DND-41 (cell line): ENCODE measurements at places on chromosomes 13 and 19.

- DNase-seq: no peak
These were observed 24.6 kb downstream of the CHST8 start for GRCh38 chr19:33646306-33646705.

GRCh38 chr19:51815043-51815442 lies 20.1 kb downstream of the FPR3 start:
- no peak for DNase-seq

GRCh38 chr19:51691584-51692428 lies 1.3 kb upstream of the SPACA6 start:
- DNase-seq: no peak

DNA sequence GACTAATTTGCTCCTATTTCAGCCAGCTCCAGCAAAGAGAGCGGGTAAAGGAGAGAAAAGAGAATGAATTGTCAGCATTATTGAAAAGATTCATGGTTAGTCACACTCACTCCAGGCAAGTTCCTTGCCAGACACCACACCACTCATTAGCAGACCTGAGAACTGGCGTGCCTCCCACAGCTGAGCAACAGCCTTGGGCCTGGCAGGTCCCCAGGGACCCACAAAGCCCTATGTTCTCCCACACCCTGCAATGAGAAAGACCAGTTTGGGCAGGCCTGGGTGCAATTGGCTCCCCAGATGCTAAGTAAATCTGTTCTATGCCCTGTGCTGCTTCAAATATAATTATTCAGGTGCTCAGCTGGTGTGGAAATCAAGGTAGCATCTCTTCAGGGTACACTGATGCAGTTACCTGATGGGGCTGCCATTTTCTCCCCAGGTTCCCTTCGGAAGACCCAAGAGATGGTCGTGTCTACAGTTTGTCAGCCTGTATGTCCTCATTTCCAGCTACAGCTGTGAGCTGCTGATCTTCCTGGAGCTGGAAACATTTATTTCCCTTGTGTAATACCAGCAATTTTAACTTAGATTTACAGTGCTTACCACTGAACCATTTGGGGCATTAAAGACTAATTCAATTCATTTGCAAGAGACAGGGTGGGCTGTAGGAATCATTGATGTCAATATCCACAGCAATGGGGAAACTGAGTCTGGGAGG lies 405.0 kb downstream of the COG6 start:
- no peak for DNase-seq

DNA sequence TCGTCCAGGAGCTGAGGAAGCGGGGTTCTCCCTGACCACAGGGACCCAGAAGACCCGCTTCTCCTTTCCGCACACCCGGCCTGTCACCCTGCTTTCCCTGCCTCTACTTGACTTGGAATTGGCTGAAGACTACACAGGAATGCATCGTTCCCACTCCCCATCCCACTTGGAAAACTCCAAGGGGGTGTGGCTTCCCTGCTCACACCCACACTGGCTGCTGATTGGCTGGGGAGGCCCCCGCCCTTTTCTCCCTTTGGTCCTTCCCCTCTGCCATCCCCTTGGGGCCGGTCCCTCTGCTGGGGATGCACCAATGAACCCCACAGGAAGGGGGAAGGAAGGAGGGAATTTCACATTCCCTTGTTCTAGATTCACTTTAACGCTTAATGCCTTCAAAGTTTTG lies 18.9 kb downstream of the VASP start:
- DNase-seq: peak; percentile 40

GRCh38 chr19:50844296-50844935 lies 10.3 kb upstream of the KLK3 start:
- no peak for DNase-seq

DNA sequence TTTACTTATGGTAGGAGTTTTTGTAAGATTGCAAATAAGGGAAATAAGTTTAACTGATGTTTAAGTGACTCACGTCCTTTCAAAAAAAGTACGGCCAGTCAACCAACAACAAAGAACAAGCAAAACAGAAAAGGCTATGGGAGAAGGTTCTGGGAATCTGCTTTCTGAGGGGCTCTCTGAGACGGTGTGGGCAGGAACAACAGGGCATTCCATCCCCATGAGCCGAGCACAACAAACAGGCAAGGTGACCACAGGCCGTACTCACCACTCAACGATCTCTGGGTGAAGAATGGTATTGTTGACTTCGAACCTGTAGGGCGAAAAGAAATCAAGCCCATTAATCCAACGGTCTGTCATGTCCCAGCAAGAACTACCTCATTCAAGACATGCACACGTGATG lies 43.8 kb downstream of the PEPD start:
- no peak for DNase-seq

DNA sequence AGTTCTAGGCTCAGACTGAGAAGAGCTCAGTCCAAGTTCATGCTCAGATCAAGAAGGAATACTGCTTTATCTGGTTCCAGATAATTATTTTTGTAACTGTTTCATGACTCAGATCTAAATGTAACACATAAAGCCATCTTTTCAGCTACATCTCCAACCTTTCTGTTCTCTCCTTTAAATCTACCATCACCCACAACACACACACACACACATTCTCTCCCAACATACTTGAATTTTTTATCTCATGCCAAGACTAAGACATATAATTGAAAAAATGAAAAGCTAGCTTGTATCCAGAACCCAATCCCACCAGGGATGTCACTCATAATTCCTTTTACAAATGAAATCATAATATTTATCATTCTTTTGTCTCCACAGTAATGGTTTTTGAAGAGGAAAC lies 7.6 kb downstream of the KATNAL1 start:
- DNase-seq: no peak

DNA sequence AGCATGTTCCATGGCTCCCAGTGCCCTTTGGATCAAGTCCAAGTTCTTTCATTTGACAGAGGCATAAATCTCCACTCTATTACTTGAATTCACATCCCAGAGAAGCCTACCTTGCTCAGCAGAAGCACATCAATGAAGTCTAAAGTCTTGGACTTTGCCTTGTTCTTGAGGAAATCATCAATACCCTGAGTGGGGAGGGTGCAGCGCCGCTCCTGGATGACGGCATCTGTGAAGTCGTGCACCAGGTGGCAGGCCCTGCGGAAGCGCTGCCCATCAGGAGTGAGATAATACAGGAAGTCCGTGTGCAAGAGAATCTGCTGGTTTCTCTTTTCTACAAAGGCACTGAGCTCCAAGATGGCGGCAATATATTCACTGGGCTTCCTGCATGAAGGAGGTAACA lies 10.6 kb downstream of the CYP4F11 start:
- DNase-seq: no peak

DNA sequence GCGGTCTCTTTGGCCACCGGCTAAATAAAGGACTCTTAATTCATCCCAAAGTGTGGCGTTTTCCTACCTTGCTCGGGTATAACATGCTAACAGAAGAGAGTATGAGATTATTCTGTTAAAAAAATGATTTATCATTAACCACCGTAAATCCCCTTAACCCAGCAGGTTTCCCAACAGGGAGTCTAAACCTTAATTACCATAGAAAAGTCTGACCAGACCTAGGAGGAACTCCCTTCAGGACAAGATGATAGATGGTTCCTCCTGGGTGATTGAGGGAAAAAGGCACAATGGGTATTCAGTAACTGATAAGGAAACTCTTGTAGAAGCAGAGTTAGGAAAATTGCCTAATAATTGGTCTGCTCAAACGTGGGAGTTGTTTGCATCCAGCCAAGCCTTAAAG lies 193.7 kb downstream of the ZNF737 start:
- DNase-seq: no peak

GRCh38 chr19:17671906-17672305 lies 16.2 kb downstream of the UNC13A start:
- DNase-seq: peak; percentile 41

- no peak for DNase-seq
These were observed 30.2 kb upstream of the TRPC4 start for GRCh38 chr13:37899753-37900152.

- DNase-seq: no peak
These were observed 597.9 kb upstream of the PCDH9 start for GRCh38 chr13:67827992-67828391.

- no peak for DNase-seq
These were observed 164.6 kb downstream of the KLF5 start for GRCh38 chr13:73223372-73223781.

- no peak for DNase-seq
These were observed 26.7 kb downstream of the CEACAM8 start for GRCh38 chr19:42568006-42568405.

GRCh38 chr13:25232937-25233515 lies 54.3 kb downstream of the MTMR6 start:
- DNase-seq: no peak

DNA sequence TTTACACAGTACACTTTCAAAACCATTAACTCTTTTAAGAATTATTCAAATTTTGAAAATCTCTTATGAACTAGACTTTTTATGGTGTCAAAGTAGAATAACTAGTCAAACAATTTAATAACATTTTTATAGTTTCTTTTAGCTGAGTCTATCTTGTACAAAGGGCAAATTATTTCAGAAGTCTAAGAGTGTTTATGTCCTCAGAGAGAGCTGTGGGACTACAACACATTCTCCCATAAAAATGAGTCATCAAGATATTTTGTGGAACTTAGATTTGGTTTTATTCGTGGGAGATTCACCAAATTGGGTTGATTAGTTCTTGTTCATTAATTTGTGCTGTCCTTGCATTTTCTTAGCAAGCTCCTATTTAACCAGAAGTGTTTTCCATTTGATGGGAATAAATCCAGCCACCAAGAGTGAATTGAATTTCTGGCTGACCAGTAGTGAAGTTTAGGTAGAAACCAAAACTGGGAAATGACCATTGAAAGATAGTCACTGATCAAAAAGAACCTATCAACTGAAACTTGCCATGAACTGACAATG lies 291.0 kb downstream of the DLEU7 start:
- no peak for DNase-seq

- DNase-seq: no peak
These were observed 16.1 kb downstream of the TTYH1 start for GRCh38 chr19:54431255-54431838.

- DNase-seq: no peak
These were observed 65.8 kb upstream of the SLITRK6 start for GRCh38 chr13:85864963-85865530.

DNA sequence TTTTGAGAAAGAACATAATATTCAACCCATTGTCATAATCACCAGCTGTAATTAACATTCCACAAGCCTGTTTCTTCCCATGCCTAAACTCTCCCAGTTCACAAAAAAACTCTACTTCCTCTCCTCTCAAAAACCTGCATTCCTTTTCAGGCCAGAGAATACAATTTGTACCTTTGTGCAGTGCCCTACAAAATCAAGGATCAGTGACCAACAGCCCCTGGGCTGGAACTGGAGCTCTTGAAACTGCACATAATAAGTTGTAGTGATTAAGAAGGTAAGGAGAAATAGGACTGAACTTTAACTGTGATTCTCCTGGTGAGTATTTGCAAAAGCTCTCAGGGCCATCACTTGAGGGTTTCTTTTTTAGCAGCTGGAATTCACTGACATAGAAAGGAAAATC lies 472.7 kb downstream of the RFC3 start:
- no peak for DNase-seq

GRCh38 chr19:50703915-50704796 lies 15.4 kb downstream of the SHANK1 start:
- DNase-seq: no peak

- DNase-seq: no peak
These were observed 507.9 kb downstream of the UQCRFS1 start for GRCh38 chr19:28705008-28705407.

GRCh38 chr13:92849381-92849780 lies 377.2 kb upstream of the GPC6 start:
- no peak for DNase-seq

- DNase-seq: peak; percentile 96
These were observed at the start of gene CA11 for GRCh38 chr19:48646001-48646721. TSS of gene CA11 (minus strand) at chr19:48646187. CDS start at chr19:48645632, 555 bp downstream.

GRCh38 chr19:447816-448560 lies 12.8 kb downstream of the SHC2 start:
- DNase-seq: no peak

GRCh38 chr13:24644036-24644435 lies 36.2 kb upstream of the ATP12A start:
- no peak for DNase-seq

- DNase-seq: no peak
These were observed 50.4 kb downstream of the SACS start for GRCh38 chr13:23383151-23383550.

DNA sequence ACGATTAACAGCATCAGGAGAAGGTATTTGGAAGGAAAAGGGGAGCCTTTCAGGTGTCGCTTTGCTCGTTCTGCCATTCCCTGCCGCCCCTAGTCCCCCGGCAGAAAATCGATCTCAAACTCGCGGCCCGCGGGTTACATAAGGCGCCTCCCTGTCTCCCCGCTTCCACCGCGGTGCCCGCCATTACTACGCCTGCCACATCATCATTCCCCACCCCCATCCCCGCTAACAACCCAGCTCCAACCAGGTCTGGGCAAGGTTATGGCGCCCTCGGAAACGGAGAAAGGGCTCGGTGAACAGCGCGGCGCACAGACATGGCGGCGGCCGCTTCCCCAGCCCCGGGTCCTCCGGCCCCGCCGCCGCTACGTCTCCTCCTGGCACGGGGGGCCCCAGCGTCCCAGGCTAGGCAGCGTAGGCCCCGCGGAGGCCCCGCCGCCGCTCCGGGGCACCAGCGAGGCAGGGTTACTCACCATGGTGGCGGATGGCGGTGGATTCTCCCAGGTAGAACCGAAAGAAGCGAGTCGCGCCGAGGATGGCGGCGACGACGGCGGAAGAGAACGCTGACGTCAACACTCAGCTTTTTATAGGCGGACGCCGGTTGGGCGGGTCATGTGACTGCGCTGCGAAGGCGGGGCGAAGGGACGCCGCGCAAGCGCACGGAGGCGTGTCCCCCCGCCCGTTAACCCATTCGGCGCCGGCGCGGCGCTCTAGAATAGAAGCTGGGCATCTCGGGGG lies at the start of gene EEF2:
EEF2 (minus strand) TSS at position 556 of the 735 bp plus-strand sequence; CDS start at position 473, 83 bp downstream.
- peak; percentile 90 for DNase-seq

GRCh38 chr19:45637890-45638667 lies 1.1 kb downstream of the EML2 start:
- no peak for DNase-seq

GRCh38 chr19:51690454-51691073 lies 2.6 kb upstream of the SPACA6 start:
- no peak for DNase-seq

GRCh38 chr19:48568345-48568886 lies 16.4 kb downstream of the SULT2B1 start:
- no peak for DNase-seq

- peak; percentile 86 for DNase-seq
These were observed 5.1 kb downstream of the BBC3 start for GRCh38 chr19:47225746-47226425.

DNA sequence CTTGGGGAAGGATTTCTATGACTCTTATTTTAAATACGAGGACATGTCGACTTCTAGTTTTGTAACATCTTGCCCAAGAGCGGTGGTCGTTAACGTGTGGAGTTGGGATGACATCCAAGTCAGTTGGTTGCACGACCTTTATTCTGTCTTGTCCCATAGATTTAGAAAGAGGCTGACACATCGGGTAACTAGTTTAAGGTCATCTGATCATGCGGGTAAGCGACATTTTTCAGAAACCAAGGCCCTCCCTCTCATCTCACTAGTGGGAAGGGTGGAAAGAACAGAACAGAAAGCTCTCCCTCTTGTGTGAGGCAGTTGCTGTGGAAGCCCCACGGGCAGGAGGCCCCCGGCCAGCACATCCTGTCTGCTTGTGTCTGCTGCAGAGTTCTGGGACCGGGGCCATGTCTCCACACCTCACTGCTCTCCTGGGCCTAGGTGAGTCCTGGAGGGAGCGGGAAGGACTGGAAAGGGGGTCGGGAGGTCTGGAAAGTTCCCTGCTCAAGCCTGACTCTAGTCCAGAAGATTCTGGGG lies at the start of gene LAIR2:
LAIR2 (plus strand) TSS at position 314 of the 531 bp plus-strand sequence; CDS start at position 402, 88 bp downstream.
- no peak for DNase-seq
